Activated naive CD8-positive, alpha-beta T cell treated with anti-CD3 and anti-CD28 coated beads, Interleukin-2, amount 10 ng/mL, durations not matched to agents 7 days and 5 days (primary cell): ENCODE measurements at places on chromosomes 3 and 15. TPM values are rescaled to one million over a fixed set of nuclear protein-coding genes. Genes with fewer than 3 reads are reported as not detected.

GRCh38 chr3:47647550-47647949, 68.9 kb upstream of the CSPG5 start:
- H3K27me3 ChIP-seq = no peaks in the 10 kb centered on the region
- H3K4me1 ChIP-seq = peaks cover 2% of the 10 kb centered on the region
- no peak overlapping the region for H3K4me3 ChIP-seq
- H3K27ac ChIP-seq = no peak overlapping the region
- DNase-seq = no peak

The BTBD1 gene
- total RNA-seq = 56.3 TPM

The MKRN2OS gene
- not detected for total RNA-seq

GRCh38 chr3:60651799-60652198, 599.5 kb downstream of the FHIT start:
- DNase-seq = no peak
- H3K27me3 ChIP-seq = no peaks in the 10 kb centered on the region
- H3K4me3 ChIP-seq = no peak overlapping the region
- no peak overlapping the region for H3K27ac ChIP-seq
- H3K4me1 ChIP-seq = peaks cover 4% of the 10 kb centered on the region

- DNase-seq = no peak
- peaks cover 12% of the 10 kb centered on the region for H3K27me3 ChIP-seq
- H3K4me3 ChIP-seq = no peak overlapping the region
- peak overlapping the region; percentile 73 for H3K27ac ChIP-seq
- H3K36me3 ChIP-seq = peaks cover 5% of the 10 kb centered on the region
These were observed 1.5 kb upstream of the SNX22 start for GRCh38 chr15:64149893-64150578.

The TMEM158 gene
- not detected for total RNA-seq

DNA sequence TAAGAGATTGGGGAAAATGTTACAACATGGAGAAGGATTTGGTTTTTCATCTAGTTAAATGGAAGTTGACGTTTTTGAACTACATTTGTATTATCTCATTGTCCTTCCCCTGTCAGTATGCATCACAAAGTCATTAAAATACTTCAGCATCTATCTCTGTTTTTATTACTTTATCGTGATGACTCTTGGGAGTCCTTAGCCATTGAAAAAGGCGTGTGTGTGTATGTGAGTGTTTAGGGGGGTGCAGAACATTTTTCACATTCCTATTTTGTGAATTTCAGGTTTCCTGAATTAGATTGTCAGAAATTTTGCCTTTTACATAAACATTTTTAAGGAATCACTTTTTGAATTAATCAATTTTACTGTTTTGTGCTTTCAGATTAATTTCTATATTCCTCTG, 360.6 kb upstream of the SGO1 start:
- DNase-seq = no peak
- no peak overlapping the region for H3K4me3 ChIP-seq
- no peaks in the 10 kb centered on the region for H3K4me1 ChIP-seq
- H3K36me3 ChIP-seq = no peaks in the 10 kb centered on the region
- no peak overlapping the region for H3K27ac ChIP-seq
- no peaks in the 10 kb centered on the region for H3K27me3 ChIP-seq

DNA sequence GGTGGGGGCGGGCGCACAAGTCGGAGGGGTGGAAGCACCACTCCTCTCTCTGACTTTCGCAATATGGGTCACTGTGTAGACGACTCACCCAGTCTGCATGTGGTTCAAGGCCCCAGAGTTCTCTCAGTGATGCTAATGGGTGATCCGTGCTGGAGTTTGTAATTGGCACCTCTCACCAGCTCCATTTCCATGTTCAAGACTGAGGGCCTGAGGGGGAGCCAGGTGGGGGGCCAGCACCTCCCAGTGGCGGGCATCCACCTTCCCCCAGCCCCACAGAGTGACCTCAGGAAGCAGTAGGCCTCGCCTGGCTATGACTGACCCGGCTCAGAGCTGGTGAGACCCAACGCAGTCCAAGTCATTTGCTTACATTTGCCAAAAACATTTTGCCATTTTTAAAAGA, 230.0 kb upstream of the ST8SIA2 start:
- H3K4me1 ChIP-seq = peaks cover 8% of the 10 kb centered on the region
- H3K27ac ChIP-seq = no peak overlapping the region
- H3K36me3 ChIP-seq = peaks cover 4% of the 10 kb centered on the region
- H3K4me3 ChIP-seq = no peak overlapping the region

GRCh38 chr3:76405196-76405595, 619.8 kb upstream of the ZNF717 start:
- no peak for DNase-seq
- no peaks in the 10 kb centered on the region for H3K4me1 ChIP-seq
- H3K27ac ChIP-seq = no peak overlapping the region
- no peaks in the 10 kb centered on the region for H3K27me3 ChIP-seq
- H3K4me3 ChIP-seq = no peak overlapping the region
- no peaks in the 10 kb centered on the region for H3K36me3 ChIP-seq

The ST3GAL6 gene
- total RNA-seq = 0.62 TPM

DNA sequence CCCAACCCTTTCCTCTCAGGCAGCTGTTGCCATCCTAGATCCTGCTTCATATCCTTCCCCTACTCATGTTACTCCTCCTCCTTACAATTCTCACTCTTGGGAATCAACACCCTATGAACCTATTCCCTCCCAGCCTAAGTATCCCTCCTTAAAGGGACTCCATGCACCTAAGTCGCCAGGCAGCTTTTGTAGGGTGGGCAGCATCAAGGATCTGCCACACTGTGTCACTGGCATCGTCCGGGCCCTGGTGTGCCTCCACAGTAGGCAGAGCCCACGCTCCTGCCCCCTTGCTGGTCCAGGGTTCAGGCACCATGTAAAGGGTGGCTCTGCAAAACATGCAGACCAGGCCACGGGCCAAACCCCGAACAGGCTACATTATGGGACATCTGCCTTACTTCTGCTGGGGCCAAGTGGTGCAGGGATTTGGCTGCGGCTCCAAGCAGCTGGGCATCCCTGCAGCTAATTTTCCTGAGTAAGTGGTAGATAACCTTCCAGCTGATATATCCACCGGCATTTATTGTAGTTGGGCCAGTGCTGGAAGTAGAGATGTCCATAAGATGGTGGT, 53.4 kb downstream of the GSK3B start:
- peaks cover 6% of the 10 kb centered on the region for H3K4me1 ChIP-seq
- H3K36me3 ChIP-seq = peaks cover 76% of the 10 kb centered on the region
- no peaks in the 10 kb centered on the region for H3K27me3 ChIP-seq
- no peak for DNase-seq
- no peak overlapping the region for H3K4me3 ChIP-seq

- H3K27me3 ChIP-seq = no peaks in the 10 kb centered on the region
- DNase-seq = no peak
- no peak overlapping the region for H3K4me3 ChIP-seq
- H3K27ac ChIP-seq = no peak overlapping the region
These were observed 625.6 kb upstream of the NAALADL2 start for GRCh38 chr3:174233511-174233910.

DNA sequence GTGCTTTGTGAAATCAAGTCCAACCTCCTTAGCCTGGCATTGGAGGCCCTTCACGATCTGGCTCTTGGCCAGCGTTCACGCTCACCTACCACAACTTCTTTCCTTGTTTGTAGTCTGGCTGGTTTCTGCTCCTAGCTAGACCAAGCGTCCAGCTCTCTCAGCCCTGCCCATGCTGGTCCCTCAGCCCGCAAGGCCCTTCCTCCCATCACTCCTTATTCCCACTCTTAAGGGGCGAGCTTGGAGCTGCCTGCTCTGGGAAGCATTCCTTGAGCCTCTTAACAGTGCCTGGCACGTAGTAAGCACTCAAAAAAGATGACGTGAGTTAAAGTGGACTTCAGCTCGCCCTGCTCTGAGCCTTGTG, 8.7 kb downstream of the SLC6A6 start:
- no peak for DNase-seq
- H3K36me3 ChIP-seq = peaks cover 16% of the 10 kb centered on the region
- H3K27ac ChIP-seq = peak overlapping the region; percentile 67
- H3K4me3 ChIP-seq = no peak overlapping the region

DNA sequence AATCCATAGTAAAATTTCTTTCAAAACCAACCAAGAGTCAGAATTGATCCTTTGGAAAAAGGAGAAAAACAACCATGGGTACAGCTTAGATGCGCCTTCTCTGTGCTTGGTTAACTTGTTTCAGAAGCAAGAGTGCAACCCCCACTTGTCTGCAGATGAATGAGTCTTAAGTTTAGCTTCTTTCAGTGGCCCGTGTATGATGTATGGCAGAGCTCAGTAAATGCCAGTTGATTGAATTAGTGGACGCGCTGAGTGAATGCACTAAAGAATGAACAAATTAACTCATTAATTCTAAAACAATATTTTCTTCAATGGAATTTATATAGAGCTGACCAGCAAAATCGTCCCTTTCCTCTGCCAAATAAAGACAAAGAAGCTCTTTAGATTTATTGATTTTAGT, 67.0 kb upstream of the ARHGEF3 start:
- peaks cover 29% of the 10 kb centered on the region for H3K4me1 ChIP-seq
- no peak overlapping the region for H3K27ac ChIP-seq
- no peak overlapping the region for H3K4me3 ChIP-seq
- DNase-seq = no peak

The CNTN6 gene
- not detected for total RNA-seq

DNA sequence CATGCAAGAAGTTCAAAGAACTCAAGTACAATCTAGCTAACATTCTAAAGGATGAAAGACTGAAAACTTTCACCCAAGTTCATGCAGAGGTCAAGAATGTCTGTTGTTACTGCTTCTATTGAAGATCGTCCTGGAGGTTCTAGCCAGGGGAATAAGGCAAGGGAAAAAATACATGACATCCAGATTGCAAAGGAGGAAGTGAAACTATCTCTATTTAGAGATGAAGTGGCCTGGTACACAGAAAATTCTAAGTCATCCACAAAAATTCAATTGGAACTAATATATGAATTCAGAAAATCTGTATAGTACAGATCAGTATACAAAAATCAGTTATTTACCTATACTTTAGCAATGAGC, 693.0 kb downstream of the NR2F2 start:
- H3K4me3 ChIP-seq = no peak overlapping the region
- H3K36me3 ChIP-seq = no peaks in the 10 kb centered on the region
- H3K27me3 ChIP-seq = no peaks in the 10 kb centered on the region
- no peaks in the 10 kb centered on the region for H3K4me1 ChIP-seq

The NFKBIZ gene
- 72.5 TPM for total RNA-seq

DNA sequence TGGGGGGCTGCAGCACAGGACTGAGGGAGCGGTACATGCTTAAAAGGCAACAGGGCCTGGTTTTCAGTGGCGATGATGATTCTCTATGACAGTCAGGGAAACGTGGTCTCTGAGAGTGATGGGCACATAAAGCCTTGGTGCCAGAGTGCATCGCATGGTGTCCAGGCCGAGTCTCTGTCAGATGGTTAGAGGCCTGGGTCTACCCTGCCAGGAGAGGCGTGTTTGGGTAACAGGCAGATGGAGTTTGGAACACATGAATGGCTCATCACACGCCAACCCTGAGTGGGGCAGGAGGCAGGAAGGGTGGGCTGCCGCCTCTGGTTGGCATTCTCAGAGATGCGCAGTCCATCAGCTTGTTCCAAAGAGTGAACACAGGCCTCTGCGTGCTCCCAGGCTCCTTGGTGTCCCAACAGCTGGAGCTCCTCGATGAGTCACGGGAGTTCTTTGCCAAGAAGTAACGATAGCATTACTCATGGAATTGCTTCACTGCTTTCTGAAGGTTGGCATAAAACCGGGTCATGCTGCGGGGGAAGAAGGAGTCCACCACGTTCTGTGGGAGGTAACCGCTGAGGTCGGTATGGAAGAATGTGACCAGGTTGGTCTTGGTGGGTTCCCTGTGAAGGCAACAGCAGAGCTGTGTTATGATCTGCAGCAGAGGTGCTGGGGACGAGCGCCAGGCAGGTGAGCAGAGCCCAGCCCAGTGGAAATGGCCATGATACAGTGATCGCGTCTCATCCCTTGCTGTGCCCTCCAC, 11.0 kb downstream of the STARD5 start:
- H3K36me3 ChIP-seq = peaks cover 54% of the 10 kb centered on the region
- H3K27ac ChIP-seq = peak overlapping the region; percentile 54
- no peak overlapping the region for H3K4me3 ChIP-seq
- no peaks in the 10 kb centered on the region for H3K27me3 ChIP-seq

DNA sequence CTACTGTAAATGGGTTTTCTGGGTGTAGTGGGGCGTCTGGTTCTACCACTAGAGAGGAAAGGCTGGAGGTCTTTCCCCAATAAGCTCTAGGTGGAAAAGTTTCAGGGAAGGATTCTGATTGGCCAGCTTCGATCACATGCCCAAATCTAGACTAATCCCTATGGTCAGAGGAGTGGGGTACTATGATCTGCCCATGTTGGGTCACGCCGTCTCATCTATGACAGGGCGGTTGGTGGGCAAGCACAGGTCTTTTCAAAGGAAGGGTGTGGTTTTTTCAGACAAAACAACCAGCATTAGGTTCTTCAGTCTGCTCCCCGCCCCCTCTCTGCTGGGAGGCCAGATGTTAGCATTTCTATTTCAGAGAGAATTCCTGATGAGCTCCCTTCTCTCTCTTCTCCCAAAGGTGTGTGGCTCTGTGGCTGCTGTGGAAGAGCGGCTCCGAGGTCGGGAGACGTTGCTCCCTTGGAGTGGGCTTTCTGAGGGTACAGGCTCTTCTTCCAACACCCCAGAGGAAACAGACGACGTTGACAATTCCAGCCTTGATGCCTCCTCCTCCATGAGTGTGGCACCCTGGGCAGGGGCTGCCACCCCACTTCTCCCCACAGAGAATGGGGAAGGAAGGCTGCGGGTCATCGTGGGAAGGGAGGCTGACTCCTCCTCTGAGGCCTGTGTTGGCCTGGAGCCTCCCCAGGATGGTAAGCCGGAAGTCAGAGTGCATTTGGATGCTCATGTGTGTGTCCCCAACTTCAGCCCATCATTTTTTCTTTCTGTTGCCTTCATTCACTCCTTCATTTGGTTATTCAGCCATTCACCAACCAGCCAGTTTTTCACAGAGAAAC, 9.7 kb upstream of the TATDN2 start:
- H3K27ac ChIP-seq = peak overlapping the region; percentile 78
- DNase-seq = no peak
- H3K36me3 ChIP-seq = peaks cover 15% of the 10 kb centered on the region
- H3K4me1 ChIP-seq = peaks cover 32% of the 10 kb centered on the region

GRCh38 chr3:127707851-127708411, 35.2 kb downstream of the ABTB1 start:
- H3K4me1 ChIP-seq = peaks cover 3% of the 10 kb centered on the region
- no peaks in the 10 kb centered on the region for H3K36me3 ChIP-seq
- no peak overlapping the region for H3K27ac ChIP-seq
- DNase-seq = peak; percentile 9

GRCh38 chr15:48352474-48353072, 21.3 kb downstream of the DUT start:
- H3K27ac ChIP-seq = no peak overlapping the region
- H3K4me3 ChIP-seq = no peak overlapping the region
- H3K36me3 ChIP-seq = no peaks in the 10 kb centered on the region
- H3K27me3 ChIP-seq = no peaks in the 10 kb centered on the region
- peaks cover 3% of the 10 kb centered on the region for H3K4me1 ChIP-seq

The ATG7 gene
- 26.4 TPM for total RNA-seq
